ENCODE measurements at places on chromosomes 4 and X.

DNA sequence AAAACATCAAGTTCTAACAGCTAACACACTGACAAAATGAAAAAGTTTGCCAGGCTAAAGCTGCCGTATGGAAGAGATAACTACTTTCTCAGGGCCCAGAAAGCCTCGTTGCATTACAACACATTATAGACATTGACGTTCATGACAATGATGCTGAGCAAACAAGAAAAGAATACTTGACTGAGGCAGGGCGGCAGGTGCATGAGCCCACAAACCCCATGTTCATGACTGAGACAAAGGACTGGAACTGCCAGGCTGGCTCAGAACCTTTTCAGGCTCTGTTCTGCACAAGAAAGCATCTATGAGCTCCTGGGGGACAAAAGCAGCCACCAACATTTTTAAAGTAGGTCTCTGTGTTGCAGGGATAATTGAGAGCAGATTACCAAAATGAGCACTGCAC lies 13.6 kb downstream of the TLR6 start:
- no peak for DNase-seq

- no peak for DNase-seq
Measured at GRCh38 chr4:4364061-4364460, 22.8 kb upstream of the NSG1 start.

GRCh38 chr4:30875658-30876269 lies 155.6 kb downstream of the PCDH7 start:
- peak; percentile 8 for DNase-seq

DNA sequence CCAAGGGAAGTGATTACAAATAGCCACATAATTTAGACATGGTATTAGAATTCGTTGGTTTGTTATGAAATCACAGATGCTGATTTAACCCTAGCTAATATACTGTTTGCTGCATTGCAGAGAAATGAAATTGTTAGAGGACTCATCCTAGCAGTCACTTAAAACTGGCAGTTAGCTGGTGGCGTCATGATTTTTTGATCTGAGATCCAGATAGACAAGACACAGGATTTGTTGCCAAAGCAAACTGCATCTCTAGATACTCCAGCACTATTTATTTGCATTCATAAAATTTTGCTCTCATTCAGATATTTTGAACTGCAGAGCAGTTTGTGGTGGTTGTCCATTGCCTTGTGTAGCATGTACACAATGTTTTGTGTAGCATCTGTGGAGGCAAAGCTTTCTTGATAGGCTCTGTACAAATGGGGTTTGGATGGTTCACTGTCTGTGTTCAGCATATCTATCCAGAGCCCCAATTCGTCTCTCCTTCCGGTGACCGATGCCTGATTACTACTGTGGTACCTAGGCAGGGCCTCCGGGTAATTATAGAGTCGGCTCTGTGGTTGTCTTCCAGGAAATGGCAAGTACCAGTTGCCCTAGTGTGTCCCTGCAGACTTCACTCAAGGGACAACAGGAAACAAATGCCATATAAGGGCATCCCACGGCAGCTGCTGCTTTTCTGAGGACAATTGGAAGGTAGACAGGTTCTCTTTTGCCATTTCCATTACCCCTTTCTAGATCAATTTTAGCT lies 30.1 kb upstream of the SPARCL1 start:
- no peak for DNase-seq

DNA sequence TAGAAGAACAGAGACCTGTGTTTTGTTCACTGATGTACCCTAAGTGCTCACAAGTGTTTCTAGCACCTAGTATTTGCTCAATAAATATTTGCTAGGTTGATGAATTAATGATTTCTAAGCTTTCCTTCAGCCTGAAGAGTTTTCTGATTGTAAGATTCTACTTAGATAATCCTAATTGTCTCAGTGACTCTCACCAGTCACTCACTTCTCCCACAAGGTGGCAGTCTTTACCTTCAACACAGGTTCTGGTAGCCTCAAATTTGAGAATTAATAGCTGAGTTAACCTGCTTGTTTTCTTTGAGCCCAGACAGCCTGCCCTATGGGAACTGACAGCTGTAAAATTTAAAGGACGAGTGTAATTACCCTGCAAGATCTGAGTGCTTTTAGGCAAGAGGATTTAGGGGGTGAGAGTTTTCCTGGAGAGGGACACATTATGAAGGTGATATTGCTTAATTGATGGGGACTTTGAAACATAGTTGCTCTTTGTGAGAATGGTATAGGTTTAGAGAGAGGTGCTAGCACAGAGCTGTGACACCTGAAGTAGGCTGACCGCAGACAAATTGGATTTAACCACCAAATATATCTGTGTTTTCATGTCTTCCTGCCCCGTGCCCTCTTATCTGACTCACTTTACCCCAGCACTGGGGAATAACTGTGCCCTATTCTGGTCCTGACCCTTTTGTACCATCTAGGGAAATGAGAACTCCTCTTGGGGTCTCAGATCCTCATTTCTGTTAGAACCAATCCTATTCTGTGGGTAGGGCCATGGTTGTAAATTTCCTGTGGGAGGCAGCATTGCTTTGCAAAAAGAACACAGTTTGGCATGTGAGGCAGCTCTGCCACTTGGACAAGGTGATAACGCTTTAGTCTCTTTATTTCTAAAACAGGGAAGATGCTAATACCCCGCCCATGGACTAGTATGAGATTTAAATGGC lies 27.7 kb downstream of the CD38 start:
- DNase-seq = peak; percentile 64

DNA sequence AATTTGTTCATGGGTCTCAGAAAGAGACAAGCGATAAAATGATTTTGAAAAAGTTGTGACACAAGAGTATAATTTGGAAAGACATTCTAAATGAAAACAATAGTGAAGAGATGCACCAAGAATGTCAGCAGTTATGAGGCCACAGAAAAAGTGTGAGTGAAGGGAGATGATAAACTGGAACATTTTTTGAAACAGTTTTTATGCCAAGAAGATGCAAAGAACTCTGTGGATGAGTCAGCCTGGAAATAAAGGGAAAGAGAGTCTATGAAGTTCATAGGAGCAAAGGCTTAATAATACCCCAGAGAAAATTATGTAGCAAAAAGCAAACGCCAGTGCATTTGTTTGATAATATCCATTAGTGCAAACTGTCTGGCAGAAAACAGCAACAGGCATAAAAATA lies 188.4 kb upstream of the TBC1D9 start:
- DNase-seq = peak; percentile 76

DNA sequence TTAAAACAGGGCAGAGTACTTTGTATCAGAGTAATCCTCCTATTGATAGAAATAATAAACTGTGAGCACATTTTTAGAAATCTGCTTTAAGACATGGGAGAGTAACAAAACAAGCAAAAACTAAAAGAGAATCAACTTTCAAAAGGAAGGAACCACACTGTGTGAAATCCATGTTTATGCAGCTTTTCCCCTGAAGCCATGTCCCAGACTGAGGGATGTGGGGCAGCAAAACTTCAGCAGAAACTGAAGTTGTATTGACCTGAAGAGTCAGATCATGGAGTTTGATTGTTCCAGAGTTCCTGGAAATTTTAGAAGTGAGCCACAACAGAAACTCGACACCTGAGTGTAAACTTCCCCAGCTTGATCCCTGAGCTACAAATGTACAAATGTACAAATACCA lies 53.2 kb downstream of the COMMD8 start:
- peak; percentile 65 for DNase-seq

DNA sequence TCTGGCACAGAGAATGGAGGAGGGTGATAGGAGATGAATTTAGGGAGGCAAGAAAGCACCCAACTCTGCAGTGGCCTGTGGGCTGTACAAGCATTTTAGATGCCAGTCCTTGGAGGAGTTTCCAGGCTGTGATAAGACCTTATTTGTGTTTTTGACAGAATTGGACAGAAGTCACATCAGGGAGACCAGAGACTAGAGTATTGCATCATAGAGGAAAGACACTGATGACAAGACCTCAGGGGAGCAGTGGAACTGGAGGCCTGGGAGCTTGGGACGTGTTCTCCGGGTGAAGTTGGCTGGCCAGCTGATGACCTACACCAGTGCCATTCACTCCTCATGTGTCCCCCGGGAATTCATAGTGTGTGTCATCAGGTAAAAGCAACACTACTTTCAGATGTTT lies 284.0 kb upstream of the ZFP42 start:
- DNase-seq = no peak

Data from astrocyte of the spinal cord (primary cell).